ENCODE measurements at places on chromosomes 12 and 14.

GRCh38 chr14:87397499-87397898 is 595.5 kb downstream of the GALC start:
- H3K4me3 ChIP-seq, result no peak overlapping the region
- no peaks in the 10 kb centered on the region for H3K4me1 ChIP-seq
- H3K36me3 ChIP-seq, result no peaks in the 10 kb centered on the region
- H3K27ac ChIP-seq, result no peak overlapping the region
- DNase-seq, result no peak
- H3K27me3 ChIP-seq, result no peaks in the 10 kb centered on the region

- H3K27me3 ChIP-seq, result no peaks in the 10 kb centered on the region
- H3K4me1 ChIP-seq, result no peaks in the 10 kb centered on the region
- no peaks in the 10 kb centered on the region for H3K36me3 ChIP-seq
- no peak for DNase-seq
- H3K27ac ChIP-seq, result no peak overlapping the region
- no peak overlapping the region for H3K4me3 ChIP-seq
Observed at GRCh38 chr12:41777064-41777790, 367.4 kb downstream of the GXYLT1 start.

DNA sequence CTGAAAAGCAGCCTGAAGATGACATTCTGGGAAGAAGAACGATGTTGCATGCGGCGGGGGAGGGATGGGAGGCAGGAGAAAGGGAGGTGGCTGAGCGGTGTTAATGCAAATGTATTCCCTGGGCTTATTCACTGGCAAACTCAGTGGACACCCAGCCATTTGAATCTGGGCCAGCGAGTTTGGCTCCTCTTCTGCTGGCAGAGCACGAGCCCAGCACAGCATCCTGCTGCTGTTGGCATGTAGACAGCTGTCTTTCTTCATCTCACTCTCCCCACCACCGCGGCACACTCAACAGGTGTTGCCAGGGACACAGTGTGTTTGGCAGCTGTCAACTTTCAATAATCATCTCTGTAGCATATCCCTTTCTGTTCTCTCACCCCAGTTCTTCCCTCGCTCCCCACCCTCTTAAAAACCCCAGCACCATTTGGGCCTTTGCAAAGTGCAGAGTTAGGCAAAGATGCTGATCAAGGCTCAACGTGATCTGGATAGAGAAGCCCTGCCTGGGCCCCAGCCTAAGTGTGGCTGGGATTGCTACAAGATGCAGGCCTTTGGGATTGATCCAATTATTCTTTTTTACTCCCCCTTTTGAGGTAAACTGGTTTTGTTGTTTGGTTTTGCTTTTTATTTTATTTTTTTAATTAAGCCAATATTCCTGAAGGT is 131.9 kb downstream of the EXOC5 start:
- DNase-seq, result no peak
- H3K4me1 ChIP-seq, result no peaks in the 10 kb centered on the region
- no peak overlapping the region for H3K4me3 ChIP-seq
- no peaks in the 10 kb centered on the region for H3K36me3 ChIP-seq

DNA sequence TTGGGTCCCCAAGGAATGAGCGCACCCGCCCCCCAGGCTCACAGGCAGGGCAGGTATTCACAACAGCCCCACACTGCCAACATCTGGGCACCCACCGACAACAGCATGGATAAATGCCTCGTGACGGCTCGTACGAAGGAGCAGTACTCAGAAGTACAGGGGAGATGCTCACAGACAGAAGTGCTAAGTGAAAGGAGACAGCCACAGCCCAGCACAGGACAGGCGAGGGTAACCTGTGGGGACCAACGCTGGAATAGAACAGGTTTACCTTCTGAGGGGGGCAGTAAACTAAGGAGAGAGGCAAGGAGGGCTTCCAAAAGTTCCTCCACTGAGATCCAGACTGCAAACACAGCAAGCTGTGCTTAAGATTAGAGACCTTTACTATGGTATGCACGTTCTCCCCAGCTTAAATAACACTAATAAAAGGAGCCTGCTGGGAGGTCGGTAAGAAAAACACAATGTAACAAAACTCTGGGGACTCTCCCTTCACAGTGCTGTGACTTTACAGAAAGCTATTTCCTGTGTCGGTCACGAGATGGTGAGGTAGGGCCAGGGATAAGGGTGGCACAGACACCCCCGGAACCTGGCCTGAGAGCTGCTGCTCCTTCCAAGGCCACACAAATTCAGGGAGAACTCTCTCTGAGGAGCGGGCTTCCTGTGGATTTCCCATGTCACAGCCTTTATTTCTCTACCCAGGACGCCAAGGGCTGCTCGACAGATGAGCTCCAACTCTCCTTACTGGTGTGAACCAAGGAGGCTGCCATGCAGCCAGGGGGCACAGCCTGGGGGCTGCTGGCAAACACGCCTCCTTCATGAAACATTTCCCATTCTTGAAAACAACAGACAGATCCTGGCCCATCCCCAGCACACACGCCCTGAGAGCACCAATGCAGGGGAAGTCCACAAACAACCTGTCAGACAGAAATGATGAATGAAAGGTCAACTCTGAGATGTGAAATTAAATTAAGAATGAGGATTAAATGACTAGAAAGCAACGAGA is 26.3 kb downstream of the SLC15A4 start:
- H3K27me3 ChIP-seq, result no peaks in the 10 kb centered on the region
- no peaks in the 10 kb centered on the region for H3K4me1 ChIP-seq
- DNase-seq, result no peak
- no peak overlapping the region for H3K4me3 ChIP-seq
- H3K36me3 ChIP-seq, result peaks cover 99% of the 10 kb centered on the region
- no peak overlapping the region for H3K27ac ChIP-seq

- no peak for DNase-seq
- H3K36me3 ChIP-seq, result peaks cover 45% of the 10 kb centered on the region
- peak within 1 kb of the TSS; percentile 61 for H3K27ac ChIP-seq
- peak within 1 kb of the TSS; percentile 52 for H3K4me3 ChIP-seq
- H3K27me3 ChIP-seq, result no peaks in the 10 kb centered on the region
- peaks cover 5% of the 10 kb centered on the region for H3K4me1 ChIP-seq
Observed at GRCh38 chr12:6647083-6647604, at the start of gene ACRBP. ACRBP (minus strand) TSS chr12:6647432; CDS start chr12:6647366, 66 bp downstream.

GRCh38 chr12:79069009-79069408 is 204.4 kb downstream of the SYT1 start:
- no peak overlapping the region for H3K4me3 ChIP-seq
- H3K27ac ChIP-seq, result no peak overlapping the region
- no peaks in the 10 kb centered on the region for H3K36me3 ChIP-seq

DNA sequence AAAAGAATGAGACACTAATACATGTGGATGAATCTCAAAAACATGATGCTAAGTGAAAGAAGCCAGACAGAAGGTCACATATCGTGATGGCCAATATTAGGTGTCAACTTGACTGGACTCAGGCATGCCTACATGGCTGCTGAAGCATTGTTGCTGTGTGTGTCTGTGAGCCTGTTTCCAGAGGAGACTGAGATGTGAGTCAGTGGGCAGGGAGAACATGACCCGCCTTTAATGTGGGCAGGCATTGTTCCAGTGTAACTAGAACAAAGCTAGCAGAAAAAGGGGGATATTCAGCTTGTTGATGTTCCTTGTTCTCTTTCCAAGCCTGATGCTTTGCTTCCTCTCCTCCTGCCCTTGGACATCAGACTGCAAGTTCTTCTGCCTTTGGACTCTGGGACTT is 47.6 kb downstream of the DCAF5 start:
- DNase-seq, result no peak
- no peak overlapping the region for H3K27ac ChIP-seq
- H3K4me3 ChIP-seq, result no peak overlapping the region

DNA sequence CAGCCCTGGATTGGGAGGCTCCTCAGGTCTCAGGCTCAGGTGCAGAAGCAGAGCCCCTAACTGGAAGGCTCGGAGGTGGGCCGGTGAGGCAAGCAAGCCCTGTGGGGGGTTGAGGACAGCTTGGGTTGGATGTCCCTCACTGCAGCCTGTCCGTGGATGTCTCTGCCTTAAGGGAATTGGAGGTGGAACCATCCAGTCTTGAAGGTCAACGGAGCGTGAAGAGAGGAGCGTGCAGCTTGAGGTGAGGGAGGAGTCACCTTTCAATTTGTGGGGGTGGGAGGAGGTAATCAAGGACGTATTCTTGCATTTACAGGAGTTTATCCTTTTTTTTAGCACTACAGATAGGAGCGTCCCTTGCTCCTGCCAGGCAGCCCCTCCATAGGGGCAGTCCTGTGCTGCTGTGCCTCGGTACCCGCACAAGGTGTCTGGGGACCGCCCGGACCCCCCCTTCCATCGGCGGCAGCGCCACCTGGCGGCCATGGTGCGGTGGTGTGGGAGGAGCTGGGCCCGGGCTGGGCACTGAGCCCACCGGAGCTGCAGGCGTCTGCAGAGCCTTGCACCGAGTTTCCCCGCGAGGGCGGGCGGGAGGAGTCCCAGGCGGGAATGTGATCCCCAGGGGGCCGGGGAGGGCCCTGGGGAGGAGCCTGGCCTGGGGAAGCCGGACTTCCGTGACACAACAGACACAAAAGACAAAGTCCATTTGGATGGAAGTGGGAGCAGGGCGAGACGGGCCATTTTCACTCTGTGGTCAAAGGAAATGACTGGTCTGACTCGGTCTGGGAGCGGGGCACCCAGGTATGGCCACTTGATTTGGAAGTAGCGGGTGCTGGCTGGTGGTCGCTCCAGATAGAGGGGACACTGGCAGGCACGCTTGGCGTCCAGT is 864 bp downstream of the DNAJC22 start:
- peaks cover 21% of the 10 kb centered on the region for H3K27me3 ChIP-seq
- peak overlapping the region; percentile 7 for H3K4me3 ChIP-seq
- no peaks in the 10 kb centered on the region for H3K36me3 ChIP-seq
- DNase-seq, result no peak
- peaks cover 47% of the 10 kb centered on the region for H3K4me1 ChIP-seq
- H3K27ac ChIP-seq, result no peak overlapping the region

GRCh38 chr14:39109893-39110715 is 4.0 kb upstream of the GEMIN2 start:
- no peaks in the 10 kb centered on the region for H3K27me3 ChIP-seq
- no peaks in the 10 kb centered on the region for H3K36me3 ChIP-seq
- no peak overlapping the region for H3K27ac ChIP-seq
- peaks cover 21% of the 10 kb centered on the region for H3K4me1 ChIP-seq

DNA sequence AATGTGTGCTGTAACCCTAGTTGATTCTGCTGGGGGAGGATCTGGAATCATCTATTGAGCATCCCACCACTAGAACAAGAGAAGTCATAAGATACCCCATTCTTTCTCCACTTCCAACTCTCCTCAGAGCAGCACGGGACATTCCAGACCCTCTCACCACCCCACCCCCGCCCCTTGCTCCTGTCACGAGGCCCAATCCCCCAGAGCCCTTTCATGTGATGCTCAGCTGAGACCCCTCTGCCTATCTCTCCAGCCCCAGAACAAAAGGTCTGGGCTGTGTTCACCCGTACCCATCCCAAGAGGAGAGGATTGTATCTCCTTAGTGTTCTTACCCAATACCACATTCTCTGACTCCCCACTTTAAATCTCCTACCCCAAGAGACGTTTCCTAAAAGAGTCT is 602 bp downstream of the PMEL start:
- H3K4me3 ChIP-seq, result no peak overlapping the region
- H3K27me3 ChIP-seq, result no peaks in the 10 kb centered on the region
- no peak for DNase-seq
- H3K27ac ChIP-seq, result no peak overlapping the region

- no peak for DNase-seq
- no peaks in the 10 kb centered on the region for H3K27me3 ChIP-seq
- no peaks in the 10 kb centered on the region for H3K4me1 ChIP-seq
- H3K27ac ChIP-seq, result no peak overlapping the region
- H3K4me3 ChIP-seq, result no peak overlapping the region
Observed at GRCh38 chr14:72699443-72699842, 194.5 kb downstream of the DPF3 start.

GRCh38 chr14:59317798-59318505 is 129.5 kb downstream of the DAAM1 start:
- H3K4me3 ChIP-seq, result no peak overlapping the region
- peak overlapping the region; percentile 6 for H3K27ac ChIP-seq
- no peaks in the 10 kb centered on the region for H3K36me3 ChIP-seq
- DNase-seq, result no peak

- DNase-seq, result no peak
- H3K27me3 ChIP-seq, result no peaks in the 10 kb centered on the region
- H3K27ac ChIP-seq, result no peak overlapping the region
- H3K4me3 ChIP-seq, result no peak overlapping the region
Observed at GRCh38 chr12:108462686-108463085, 52.4 kb upstream of the FICD start.

GRCh38 chr12:126676434-126676833 is 1590.5 kb upstream of the TMEM132C start:
- H3K4me3 ChIP-seq, result no peak overlapping the region
- no peaks in the 10 kb centered on the region for H3K27me3 ChIP-seq
- H3K36me3 ChIP-seq, result no peaks in the 10 kb centered on the region
- H3K27ac ChIP-seq, result no peak overlapping the region
- no peak for DNase-seq
- H3K4me1 ChIP-seq, result no peaks in the 10 kb centered on the region

DNA sequence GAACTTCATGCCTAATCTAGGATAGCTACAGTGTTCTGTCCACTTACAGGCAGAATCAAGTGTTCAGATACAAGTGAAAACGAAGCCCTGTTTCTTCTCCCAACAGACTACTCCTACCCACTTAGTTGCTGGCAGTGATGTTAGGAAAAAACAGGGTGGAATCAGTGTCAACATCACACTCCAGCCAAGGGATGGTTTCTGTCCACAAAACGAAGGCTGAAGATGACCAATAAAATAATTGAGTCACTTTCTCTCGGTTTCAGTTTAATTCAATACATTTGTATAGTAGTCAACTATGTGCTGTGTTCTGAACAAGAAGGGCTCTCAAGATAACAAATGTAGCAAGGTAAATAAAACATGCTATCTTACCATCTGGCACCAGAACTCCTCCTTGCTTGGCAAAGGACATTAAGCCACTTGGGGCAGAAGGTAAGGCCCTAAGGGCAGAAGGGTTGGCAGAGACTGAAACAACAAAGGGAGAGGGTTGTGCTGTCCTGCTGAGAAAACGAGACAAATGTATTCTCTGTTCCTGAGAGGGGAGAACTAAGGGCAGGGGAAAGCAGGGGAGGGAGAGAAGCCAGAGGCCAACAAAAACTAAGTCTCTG is 393.6 kb downstream of the DPF3 start:
- H3K4me3 ChIP-seq, result no peak overlapping the region
- no peaks in the 10 kb centered on the region for H3K27me3 ChIP-seq
- H3K27ac ChIP-seq, result no peak overlapping the region
- no peak for DNase-seq
- H3K4me1 ChIP-seq, result peaks cover 5% of the 10 kb centered on the region

DNA sequence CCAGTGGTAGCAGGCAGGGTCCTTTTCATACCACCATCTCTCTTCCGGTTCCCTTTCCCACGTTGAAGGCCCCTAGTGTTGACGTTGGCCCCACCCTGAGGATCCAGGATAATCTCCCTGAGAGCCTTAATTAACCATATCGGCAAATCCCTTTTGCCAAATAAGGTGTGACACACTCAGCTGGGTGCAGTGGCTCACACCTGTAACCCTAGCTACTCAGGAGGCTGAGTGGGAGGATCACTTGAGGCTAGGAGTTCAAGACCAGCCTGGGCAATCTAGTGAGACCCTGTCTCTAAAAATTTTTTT is 2.8 kb upstream of the TMEM119 start:
- no peak for DNase-seq
- H3K36me3 ChIP-seq, result no peaks in the 10 kb centered on the region
- no peak overlapping the region for H3K27ac ChIP-seq
- no peaks in the 10 kb centered on the region for H3K27me3 ChIP-seq

All from esophagus squamous epithelium (tissue), 5 donors.